Right atrium auricular region (tissue), 2 donors: ENCODE measurements at places on chromosomes 16 and 17.

DNA sequence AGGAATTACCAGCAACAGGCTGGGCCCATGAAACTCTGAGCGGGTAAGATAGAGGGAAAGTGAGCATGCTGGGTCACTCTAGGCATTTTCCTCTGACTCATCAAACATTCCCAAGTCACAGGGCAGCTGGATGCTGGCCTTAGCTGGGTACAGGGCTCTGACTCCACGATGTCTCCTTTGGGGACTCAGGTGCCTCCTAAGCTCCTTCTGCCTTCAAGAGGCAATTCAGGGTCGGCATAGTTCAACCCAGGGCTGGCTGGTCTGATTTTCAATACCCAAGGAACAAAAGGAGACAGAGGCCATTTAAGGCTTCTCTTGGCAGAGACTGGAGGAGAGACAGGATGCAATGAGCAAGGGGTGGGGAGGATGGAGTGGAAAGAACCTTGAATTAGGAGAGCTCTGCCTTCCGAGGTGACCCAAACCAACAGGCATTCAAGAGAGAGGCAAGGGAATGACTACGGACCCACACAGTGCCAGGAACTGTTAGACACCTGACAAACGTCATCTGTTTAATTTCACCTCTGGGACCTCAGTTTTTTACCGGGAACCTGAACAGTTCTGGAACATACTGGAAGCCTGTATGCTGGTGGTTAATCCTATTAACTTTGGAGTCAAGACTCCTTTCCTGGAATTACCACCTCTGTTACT, 910 bp downstream of the WBP2 start:
- no peak for DNase-seq

DNA sequence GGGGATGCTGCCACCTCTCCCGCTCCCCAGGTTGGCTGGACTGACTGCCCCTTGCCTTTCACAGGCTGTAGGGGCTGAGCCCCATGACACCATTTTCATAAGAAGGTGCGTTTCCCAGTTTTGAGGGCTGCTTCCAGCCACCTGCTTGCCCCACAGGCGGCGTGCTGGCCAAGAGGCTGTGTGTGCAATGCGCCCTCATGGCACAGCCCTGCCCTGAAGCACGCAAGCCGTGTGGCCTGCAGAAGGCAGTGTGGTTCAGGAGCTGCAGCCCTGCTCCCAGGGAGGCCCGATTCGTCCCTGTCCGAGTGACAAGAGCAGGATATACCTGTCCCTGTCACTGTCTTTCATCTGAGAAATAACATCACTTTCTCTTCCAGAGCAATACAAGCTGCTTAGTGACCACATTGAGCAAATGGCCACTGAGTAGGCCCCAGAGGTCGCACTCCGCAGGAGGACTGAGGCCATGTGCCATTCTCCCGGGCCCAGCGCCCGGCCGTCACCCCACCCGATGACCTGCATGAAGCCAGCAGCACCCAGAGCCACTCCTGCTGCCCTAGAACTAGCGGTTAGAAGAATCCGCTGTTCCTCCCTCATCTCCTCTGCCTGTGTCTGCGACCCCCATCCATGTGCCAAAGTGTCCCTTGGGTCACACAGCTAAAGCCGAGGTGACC, 24.2 kb downstream of the CIBAR2 start:
- no peak for DNase-seq

GRCh38 chr16:78763821-78764440, 664.5 kb downstream of the WWOX start:
- DNase-seq = no peak

DNA sequence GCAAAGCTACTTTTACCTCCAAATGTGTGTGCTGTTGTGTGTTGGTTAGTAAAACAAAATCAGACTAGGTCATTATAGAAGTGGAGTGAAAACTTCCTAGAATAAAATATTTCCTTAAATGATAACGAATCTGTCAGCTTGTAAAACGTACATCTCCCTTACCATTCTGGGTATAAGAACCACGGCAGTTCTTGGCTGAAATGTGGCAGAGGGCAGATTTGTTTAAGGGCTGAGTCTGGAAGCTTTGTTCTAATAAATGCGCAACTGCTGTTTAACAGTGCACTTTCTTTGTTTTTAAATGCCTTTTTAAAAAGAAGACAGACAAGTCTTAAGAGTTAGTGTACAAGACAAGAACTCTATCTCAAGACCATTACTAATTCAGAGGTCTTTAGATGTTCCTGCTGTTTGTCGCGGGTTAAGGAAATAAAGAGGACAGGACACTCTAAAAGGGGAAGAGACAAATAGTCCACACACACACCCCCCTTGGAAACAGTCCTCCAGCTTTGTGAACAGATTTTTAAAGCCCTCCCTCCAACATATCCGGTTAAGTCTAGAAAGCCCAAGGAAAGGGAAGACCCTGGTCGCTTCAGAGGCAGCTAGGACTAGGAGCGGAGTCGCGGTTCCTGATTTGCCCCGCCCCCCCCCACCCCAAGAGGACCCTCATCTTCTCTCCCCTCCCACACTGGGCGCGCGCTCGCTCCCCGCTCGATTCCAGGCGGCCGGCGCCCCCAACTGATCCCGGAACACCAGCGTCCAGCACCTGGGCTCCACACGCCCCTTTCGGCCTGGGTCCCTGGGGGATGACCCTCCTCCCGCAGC, 658 bp downstream of the SYNRG start:
- no peak for DNase-seq

GRCh38 chr16:74033441-74033995, 263.1 kb upstream of the PSMD7 start:
- no peak for DNase-seq

DNA sequence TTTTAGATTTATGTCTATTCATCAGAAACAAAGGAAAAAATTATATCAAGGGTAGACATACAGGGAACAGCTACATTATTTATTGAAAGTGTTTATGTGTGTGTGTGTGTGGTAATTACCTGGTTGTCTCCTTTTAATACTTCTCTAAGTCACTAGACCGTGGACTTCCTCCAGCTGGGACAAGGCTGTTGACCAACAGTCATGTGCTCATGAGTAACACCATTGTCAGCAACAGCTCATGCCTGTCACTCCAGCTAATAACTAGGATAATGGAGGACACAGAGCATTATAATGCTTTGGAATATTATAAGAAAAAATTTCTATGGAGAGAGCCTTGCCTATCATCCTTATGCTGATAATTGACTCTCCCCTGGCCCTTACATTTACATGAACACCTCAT, 125.3 kb upstream of the SALL1 start:
- DNase-seq = no peak

DNA sequence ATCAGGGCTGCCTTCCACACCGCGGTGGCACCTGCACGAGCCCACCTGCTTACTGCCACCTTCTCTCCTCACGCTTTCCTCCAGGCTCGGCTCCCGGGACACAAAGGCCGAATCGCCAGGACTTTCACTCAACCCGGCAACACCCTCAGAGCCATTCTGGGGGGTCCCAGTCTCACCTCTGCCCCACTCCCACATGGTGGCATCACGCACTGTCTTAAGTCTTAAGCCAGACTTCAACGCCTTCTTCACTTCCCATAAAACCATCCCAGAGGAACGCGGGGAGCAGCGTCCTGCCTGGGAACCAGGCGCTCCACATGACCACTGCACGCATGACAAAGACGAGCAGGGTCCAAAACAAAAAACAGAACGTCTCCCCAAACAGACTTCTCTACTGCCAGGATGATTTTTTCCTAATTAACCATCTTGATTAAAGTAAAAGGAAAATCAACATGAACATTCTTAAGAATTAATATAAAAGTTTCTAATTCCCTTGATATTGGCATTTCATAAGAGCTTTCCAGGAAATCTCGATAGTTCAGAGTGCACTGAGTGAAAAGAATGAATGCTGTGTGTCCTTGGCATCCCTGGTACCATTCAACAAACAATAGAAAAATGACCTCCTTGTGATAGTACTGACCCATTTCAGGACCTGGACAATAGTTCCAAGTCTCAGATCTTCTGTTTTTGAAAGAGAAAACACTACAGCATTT, 2.6 kb downstream of the CANT1 start:
- no peak for DNase-seq

- no peak for DNase-seq
Observed at GRCh38 chr17:31902693-31903092, 1.2 kb upstream of the UTP6 start.

DNA sequence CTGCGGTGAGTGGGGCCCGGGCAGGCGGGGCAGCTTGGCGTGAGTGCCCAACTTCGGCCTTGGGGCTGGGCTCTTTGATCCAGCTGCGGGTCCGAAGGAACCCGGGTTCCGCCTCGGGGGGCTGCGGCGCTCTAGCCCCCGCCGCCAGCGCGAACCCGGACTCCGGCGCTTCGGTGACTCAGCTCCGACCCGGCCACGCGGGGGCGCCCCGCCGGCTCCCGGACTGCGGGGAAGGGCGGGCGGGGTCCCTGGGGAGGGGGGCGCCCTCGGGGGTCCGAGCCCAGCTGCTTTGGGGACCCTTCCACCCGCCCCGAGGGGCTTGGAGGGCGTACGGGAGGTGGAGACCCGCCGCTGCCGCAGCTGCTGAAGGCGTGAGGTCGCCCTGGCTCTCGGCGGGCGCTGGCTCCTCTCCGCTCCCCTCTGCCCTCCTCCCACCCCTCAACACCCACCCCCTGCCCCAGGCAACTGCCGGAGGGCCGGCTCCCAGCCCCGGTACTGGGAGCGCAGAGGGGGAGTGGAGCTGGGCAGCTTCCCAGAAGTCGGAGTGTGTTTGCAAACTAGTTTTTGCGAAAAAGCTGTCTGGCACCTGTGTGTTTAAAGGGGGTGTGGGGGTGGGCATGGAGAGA, 516 bp downstream of the CPNE2 start:
- DNase-seq = no peak

- no peak for DNase-seq
Observed at GRCh38 chr17:81578561-81579225, 26.5 kb upstream of the FAAP100 start.
